ENCODE measurements at places on chromosomes 1 and 21. TPM values are rescaled to one million over a fixed set of nuclear protein-coding genes. Genes with fewer than 3 reads are reported as not detected.

Gene KAZN
- 5.4 TPM for total RNA-seq

Gene OLFML3
- 156 TPM for total RNA-seq

Gene CDK18
- total RNA-seq = not detected

Gene KCNA3
- total RNA-seq = not detected

Gene SPATA6
- 1.6 TPM for total RNA-seq

Gene NUP210L
- not detected for total RNA-seq

Gene BRDT
- not detected for total RNA-seq

Gene POU3F1
- not detected for total RNA-seq

Gene TLR5
- not detected for total RNA-seq

Gene SLFNL1
- not detected for total RNA-seq

Gene GBP2
- 5.4 TPM for total RNA-seq

Gene SDHC
- total RNA-seq = 17.4 TPM

Gene IL10
- not detected for total RNA-seq

Data from GM23248 (cell line).